Fibroblast of villous mesenchyme (primary cell): ENCODE measurements at places on chromosomes 1 and 21.
A peak's percentile ranks its signal among the peaks of the same experiment; 100 is the strongest.

GRCh38 chr1:110719908-110720307 lies 45.2 kb upstream of the KCNA3 start:
- no peak for DNase-seq

DNA sequence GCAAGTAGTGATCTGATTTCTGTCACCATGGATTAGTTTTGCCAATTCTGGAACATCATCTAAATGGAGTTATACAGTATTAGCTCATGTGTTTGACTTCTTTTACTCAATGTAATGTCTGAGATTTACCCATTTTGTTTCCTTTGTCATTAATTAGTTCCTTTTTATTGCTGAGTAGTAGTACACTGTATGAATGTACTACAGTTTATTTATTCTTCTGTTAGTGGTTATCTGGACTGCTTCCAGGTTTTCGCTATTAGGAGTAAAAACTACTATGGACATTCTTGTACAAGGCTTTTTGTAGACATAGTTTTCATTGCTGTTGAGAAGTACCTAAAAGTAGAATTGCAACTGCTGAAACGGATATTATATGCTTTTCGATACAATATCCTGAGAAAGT lies 14.1 kb downstream of the SUCO start:
- DNase-seq: no peak

GRCh38 chr1:228036701-228037231 lies 30.0 kb downstream of the WNT3A start:
- no peak for DNase-seq

DNA sequence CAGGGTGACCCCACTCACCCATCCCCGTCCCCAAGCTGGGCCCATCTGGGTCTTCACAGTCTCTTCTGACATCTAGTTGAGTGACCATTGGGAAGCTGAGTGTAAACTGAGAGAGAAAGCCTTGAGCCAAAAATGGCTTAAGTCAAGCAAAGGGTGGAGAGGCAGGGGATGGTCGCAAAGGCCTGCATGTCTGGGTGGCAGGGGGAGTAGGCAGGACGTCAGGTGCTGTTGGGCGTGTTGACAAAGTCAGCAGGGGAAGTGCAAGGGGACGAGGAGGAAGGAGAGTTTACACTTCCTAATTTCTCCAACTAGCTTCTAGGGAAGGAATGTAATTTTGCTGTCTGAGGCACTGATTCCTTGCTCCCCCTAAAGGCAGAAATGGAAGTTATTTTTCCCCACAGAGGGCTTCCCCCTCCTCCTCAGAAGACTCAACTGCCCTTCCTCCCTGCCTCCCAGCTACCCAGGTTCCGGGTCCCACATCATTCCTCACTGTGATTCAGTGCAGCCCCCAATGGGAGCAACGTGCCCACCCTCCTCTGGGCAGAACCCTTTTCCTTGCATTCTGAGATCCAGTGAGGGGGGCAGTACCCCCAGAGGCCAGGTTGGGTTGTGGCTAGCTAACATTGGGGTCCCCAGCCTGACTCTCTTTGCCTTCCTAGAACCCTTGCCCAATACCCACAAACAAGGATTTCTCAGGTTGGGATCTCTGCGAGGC lies 1.2 kb upstream of the ADORA1 start:
- peak; percentile 18 for DNase-seq

DNA sequence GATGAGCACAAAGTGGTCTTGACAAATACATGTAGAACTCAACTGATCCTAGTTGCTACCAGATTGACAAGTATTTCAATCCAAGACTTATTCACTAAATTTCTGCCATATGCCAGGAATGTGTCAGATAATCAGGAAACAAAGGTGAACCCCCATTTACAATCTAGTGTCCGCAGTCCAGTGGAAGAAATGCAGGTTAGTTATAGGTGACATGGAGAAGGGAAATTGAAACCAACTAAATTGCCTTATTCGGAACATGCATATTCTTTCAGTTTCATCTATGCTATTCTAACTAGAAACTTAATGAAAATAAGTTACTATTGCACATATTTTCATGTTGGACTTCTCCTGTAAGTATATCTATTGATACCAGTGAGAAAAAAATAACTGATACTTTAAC lies 209.4 kb downstream of the COL24A1 start:
- DNase-seq: no peak

DNA sequence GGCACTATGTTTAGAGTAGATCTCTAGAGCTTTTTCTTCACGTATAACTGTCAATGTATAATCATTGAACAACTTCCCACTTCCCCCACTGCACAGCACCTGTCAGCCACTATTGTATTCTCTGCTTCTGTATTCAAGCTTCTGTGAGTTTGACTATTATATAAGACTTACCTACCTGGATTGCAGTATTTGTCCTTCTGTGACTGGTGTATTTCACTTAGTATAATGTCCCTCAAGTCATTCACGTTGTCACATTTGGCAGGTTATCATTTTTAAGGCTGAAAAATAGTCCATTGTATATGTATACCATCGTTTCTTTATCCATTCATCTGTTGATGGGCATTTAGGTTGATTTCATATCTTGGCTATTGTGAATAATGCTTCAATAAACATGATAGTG lies 969.5 kb upstream of the B3GALT2 start:
- DNase-seq: no peak

DNA sequence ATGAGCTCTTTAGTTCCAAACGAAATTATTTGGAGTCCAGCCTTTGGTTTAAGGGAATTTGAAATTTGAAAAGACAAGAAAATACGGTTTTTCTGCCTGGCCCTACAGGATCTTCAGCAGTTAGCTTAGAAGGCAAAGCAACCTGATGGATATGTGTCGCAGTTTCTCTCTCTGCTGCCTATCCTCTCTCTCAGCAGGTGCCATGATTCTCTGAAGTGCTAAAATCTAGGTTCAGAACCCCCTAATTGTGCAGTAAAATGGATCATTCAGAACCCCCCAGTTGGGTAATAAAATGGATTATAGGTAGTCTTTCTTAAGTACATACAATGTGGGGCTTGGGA lies 446 bp upstream of the DEPDC1 start:
- DNase-seq: no peak

DNA sequence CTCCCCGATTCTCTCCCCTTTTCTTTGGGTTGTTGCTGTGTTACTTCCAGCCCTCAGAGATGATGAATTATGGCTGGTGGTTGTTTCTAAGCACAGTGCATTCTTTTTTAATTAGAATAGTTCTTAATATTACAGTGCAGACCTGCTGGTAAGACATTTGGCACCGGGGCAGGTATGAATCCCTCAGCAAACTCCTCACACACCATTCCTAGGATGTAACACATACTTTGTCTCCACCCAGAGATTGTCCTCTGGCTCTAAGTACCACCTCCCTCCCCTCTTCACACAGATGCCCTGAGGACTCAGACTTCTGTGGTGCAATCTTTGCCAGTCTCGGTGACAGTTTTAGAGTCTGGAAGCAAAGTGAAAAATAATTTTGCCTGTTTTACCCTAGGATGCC lies 143.1 kb downstream of the HLX start:
- DNase-seq: no peak

DNA sequence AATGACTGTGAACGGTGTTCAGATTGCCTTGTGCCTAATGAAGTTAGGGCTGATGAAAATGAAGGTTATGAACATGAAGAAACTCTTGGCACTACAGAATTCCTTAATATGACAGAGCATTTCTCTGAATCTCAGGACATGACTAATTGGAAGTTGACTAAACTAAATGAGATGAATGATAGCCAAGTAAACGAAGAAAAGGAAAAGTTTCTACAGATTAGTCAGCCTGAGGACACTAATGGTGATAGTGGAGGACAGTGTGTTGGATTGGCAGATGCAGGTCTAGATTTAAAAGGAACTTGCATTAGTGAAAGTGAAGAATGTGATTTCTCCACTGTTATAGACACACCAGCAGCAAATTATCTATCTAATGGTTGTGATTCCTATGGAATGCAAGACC lies 96.6 kb downstream of the ZFYVE9 start:
- peak; percentile 22 for DNase-seq

GRCh38 chr1:33338440-33339211 lies 17.7 kb upstream of the A3GALT2 start:
- peak; percentile 99 for DNase-seq

DNA sequence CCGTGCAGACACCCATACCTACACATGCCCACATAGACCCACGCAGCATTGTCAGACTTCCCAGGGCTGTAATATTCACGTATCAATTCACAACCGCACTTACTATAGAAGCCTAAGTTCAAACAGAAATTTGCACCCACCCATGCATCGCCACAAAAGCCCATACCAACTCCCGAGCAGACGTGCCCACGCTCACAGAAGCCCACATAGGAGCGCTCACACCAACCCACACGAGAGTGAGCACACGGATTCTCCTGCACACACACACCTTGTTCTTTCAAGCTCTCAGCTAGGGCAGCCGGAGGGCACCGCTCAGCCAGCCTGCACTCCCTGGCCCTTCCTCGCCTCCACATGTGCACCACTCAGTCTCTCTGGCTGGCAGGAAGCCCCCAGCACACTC lies 4.6 kb downstream of the MFAP2 start:
- DNase-seq: no peak

DNA sequence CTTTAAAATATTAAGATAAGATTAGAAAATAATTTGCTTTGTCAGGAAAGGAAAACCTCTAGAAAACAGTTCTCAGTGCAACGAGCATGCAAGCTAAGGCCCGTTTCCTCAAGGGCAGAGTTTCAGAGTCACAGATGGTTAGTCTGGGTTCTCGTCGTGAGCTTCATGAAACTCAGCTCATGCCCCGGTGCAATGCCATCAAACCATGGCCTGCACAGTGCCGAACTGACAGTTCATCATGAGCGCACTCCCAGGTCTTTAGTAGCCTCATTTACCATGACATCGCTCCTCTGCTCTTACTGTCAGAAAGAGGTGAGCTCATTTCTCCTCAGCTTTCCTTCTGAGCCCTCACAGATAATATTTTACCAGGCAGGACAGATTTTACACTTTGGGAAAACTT lies 319.2 kb downstream of the NTNG1 start:
- no peak for DNase-seq

GRCh38 chr1:154408174-154408777 lies 3.1 kb downstream of the IL6R start:
- DNase-seq: peak; percentile 67

DNA sequence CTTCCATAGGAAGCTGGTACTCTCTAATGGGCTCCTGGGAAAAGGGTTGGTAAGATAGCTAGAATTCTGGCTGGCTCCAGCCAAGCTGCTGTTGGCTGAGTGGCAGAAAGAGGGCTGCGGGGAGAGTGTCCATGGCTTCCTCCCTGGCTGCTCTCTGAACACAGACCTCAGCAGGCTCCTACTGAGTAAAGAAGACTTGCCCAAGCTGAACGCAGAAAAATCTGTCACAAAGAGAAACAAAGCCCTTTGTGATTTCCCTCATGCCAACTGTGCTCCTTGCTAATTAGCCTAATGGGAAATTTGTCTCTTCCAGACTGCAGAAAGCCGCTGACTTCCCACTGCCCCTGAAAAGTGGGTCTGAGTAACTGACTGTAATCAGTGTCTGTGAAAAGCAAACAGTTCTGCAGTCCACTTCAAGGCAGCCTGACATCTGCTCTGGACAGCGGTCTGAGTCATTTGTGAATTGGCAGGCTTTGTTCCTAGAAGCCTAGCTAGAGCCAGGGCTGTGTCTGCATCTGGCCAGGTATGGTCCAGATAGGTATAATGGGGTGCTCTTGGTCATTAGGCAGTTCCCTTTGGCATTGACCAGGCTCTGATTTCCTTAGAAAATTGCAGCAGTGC lies 282.8 kb downstream of the ZNF648 start:
- no peak for DNase-seq

- peak; percentile 82 for DNase-seq
Observed at GRCh38 chr1:156899956-156900718, 6.6 kb downstream of the PEAR1 start.

- DNase-seq: peak; percentile 98
Observed at GRCh38 chr1:29202584-29203340, 21.1 kb upstream of the SRSF4 start.

DNA sequence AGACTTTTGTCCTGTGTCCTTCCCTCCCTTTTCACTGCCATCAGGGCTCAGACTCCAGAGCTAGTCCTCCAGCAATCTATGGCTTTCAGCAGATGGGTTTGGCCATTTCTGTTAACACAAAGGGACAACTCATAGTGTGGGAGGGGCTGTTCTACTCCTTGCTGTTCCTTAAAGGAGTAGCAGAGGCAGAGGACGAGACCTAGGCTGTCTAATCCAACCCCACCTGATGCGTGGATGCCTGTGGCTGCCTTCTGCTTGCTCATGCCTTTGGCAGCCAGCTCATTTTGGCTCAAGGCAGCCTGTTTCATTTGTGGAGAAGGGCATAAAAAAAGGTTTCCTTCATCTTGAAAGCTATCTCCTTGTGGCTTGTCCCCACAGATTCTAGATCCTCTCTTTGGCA lies 27.0 kb downstream of the MFSD2A start:
- peak; percentile 76 for DNase-seq

- DNase-seq: no peak
Observed at GRCh38 chr1:17183388-17184160, 21.4 kb upstream of the PADI1 start.

- DNase-seq: no peak
Observed at GRCh38 chr1:91070298-91070697, 48.5 kb upstream of the ZNF644 start.

- DNase-seq: no peak
Observed at GRCh38 chr1:21182181-21182731, 5.6 kb upstream of the EIF4G3 start.

DNA sequence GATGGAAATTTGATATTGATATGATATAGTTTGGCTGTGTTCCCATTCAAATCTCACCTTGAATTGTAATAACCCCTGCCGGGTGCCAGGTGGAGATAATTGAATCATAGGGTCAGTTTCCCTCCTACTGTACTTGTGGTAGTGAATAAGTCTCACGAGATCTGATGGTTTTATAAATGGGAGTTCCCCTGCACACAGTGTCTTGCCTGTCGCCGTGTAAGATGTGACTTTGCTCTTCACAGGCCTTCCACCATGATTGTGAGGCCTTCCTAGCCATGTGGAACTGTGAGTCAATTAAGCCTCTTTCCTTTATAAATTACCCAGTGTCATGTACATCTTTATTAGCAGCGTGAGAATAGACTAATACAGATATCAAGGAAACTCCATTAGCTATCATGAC lies 74.6 kb downstream of the MAP3K7CL start:
- no peak for DNase-seq

DNA sequence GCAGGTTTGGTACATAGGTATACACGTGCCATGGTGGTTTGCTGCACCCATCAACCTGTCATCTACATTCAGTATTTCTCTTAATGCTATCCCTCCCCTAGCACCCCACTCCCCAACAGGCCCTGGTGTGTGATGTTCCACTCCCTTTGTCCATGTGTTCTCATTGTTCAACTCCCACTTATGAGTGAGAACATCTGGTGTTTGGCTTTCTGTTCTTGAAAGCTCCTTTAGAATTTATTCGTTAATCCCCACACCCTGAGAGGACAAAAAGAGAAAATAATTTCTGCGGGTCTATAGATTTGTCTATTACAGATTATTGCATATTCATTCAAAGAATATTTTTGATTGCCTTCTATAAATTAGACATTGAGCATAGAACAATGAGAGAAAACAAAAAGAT lies 455.5 kb downstream of the PLPP3 start:
- no peak for DNase-seq

- no peak for DNase-seq
Observed at GRCh38 chr1:163661391-163661790, 339.6 kb downstream of the NUF2 start.

GRCh38 chr1:27331426-27331825 lies 9.5 kb downstream of the TMEM222 start:
- DNase-seq: no peak

GRCh38 chr1:147099192-147099591 lies 73.1 kb downstream of the PRKAB2 start:
- DNase-seq: no peak

- no peak for DNase-seq
Observed at GRCh38 chr1:14666373-14666772, 67.9 kb downstream of the KAZN start.
